ENCODE measurements at places on chromosomes 4 and X. TPM values are rescaled to one million over a fixed set of nuclear protein-coding genes. Genes with fewer than 3 reads are reported as not detected.

Gene CCDC110
- 2.3 TPM for total RNA-seq

Gene CXCL8
- total RNA-seq: not detected

Gene SEPTIN6
- 22.9 TPM for total RNA-seq

DNA sequence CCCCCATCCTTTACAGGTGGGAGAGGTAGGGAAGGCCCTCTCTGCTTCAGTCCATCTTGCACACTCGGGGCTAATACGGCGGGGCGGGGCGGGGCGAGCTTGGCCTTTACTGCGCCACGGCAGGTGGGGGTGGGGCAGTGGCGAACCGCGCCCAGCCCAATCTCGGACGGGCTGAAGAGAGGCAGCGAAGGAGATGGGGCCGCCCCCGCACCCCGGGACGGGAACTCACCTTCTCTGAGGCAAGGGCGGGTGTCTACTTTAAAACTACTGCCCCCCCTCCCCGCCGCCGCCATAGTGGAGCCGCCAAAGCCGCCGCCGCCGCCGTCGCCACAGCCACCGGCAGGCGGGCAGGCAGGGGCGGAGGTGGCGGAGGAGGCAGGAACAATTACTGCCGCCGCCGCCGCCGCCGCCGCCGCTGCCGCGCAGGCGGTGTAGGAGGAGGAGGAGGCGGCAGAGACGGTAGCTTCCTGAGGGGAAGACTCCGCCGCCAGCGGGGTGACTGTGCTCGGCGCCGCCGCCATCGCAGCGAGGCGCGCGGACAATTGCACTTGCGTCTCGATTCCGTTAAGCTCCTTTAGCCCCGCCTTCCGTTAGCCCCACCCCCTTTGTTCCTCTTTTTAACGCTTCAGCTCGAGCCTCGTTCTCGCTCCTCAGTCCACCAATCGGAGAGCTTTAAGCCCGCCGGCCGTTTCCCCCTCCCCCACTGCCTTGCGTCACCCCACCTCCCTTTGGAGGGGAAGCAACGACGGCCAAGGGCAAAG lies at the start of gene ZMAT1:
Gene ZMAT1, minus strand, starts transcription at position 540 of the 761 bp plus-strand sequence. Its CDS starts 19 bp downstream, at position 521.
- peak; percentile 92 for DNase-seq

DNA sequence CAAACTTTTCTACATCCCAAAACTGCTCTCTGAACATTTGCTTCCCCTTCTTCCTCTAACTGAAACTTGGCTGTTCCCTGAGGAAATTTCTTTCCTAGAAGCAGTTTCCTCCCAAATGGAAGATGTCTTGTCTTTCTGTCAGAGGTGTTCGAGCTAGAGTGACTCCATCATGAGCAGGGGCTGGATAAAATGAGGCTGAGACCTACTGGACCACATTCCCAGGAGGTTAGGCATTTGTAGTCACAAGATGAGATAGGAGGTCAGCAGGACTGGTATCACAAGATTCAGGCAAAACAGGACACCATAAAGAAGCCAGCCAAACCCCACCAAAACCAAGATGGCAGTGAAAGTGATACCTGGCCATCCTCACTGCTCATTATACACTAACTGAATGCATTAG lies 35.8 kb upstream of the PGRMC2 start:
- no peak for DNase-seq

DNA sequence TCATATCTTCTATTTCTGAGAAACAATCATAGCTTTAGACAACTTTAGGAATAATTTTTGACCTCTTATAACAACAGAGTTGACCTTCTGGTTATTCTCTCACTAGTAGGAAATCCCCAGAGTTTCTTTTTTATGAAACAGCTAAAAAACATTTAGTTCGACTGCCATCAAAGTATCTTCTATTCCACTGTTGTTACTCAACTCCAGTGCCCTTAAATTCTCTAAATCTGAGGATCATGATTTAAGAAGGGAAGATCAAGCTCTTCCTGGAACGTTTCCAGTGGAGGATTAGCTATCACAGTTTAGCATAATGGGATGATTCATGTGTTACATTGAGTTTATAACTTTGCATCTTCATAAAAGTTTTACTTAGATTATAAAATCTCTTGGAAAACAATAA lies 134.9 kb upstream of the VEGFC start:
- no peak for DNase-seq

DNA sequence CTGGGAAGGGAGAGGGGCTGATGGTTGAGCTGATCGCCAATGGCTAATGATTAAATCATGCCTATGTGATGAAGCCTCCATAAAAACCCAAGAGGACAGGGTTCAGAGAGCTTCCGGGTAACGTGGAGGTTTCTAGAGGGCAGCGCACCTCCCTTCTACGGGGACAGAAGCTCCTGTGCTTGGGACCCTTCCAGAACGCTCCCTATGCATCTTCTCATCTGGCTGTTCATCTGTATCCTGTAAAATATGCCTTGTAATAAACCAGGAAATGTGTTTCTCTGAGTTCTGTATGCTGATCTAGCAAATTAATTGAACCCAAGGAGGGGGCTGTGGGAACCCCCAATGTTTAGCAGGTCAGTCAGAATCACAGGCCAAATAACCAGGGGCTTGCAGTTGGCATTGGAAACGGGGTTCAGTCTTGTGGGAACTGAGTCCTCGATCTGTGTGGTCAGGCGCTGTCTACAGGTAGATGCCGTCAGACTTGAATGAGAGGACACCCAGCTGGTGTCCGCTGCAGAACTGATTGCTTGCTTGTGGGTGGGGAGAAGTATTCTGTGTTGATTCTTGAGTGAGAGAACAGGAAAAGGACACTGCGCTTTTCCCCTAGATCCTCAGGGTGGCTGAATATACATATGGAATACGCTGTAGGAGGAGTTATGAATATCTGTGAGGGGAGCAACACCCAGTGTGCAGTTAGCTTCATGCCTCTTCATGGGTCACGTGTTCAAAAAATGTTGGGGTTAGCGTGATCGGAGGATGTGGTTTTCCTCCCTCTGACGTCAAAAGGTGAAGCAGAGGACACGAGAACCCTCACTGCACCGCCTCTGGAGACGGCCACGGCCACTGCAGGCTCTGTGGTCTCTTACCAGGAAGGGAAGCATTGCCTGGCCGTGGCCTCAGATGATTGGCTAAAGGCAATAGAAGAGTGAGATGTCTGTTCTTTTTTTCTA lies 29.2 kb downstream of the HTT-AS start:
- DNase-seq: no peak

DNA sequence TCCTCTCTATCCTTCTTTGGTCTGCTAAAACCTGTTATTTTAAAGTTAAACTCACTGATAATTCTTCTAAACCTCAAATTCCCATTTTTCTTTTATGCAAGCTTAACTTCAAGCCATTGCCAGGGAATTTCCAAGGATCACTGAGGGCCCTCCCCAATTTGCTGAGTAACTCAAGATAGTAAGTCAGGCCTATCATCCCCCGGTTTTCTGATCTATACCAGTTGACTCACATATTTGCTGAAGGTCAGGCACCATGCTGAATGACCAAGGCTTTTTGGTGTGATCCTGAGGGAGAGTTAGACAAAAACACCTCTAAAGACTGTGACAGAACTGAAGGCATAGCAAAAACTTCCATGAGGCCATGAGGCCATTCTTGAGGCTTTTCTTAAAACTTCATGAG lies 1301.9 kb downstream of the PCDH7 start:
- no peak for DNase-seq

- no peak for DNase-seq
Measured at GRCh38 chr4:123990310-123990870, 593.8 kb downstream of the SPRY1 start.

DNA sequence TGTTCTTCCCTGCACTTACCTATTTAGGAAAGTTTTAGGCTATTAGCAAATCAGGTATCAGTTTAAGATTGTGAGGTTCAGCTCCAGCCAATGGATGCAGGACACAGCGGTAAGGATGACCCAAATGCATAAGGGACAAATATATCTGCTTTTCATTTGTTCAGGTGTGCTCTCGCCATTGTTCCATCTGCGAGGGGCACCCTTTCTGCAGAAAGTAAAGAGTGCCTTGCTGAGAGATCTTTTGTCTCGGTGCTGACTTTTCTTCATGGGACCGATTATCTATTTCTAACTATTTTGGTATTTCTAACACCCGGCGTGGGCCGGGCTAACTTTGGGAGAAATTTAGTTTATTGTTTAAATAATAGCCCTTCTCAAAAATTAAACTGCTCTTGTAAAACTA lies 49.0 kb downstream of the CCDC149 start:
- DNase-seq: no peak

GRCh38 chr4:89551191-89551590 lies 243.6 kb upstream of the GPRIN3 start:
- DNase-seq: no peak

GRCh38 chr4:116016201-116016600 lies 902.8 kb upstream of the NDST4 start:
- DNase-seq: no peak

DNA sequence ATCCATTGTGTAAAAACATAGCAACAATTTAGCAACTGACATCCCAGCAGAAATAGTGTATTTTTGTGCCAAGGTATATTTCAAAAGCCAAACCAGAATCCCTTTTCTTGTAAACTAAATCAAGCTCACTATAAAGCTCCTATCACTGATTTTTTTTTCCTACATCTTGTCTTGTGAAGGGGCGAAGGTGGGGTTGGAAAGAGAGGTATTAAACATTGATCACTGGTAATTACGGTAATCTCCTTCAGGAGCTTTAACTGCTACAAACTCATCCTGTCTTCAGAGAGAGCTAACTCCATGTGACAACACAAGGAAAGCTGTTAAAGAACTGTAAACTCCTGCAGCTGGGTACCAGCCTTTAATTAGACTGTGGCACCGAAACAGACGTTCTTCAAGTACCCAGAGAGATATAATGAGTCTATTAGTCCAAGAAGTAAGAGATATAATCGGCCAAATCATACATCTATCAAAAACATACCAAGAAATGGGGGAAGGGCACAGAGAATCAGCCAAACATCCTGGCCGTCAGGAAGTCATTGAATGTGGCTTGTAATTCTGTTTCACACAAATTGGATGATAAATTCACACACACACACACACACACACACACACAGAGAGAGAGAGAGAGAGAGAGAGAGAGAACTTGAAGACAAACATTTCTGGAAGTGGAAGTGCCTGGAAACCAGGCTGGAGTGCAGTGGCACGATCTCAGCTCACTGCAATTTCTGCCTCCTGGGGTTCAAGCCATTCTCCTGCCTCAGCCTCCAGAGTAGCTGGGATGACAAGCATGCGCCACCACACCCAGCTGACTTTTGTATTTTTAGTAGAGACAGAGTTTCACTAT lies 111.9 kb upstream of the PPARGC1A start:
- no peak for DNase-seq

GRCh38 chr4:42871671-42872290 lies 20.7 kb upstream of the GRXCR1 start:
- no peak for DNase-seq

GRCh38 chrX:45771114-45771513 lies 570.4 kb upstream of the DIPK2B start:
- DNase-seq: no peak

- no peak for DNase-seq
Measured at GRCh38 chr4:47187608-47188007, 156.2 kb downstream of the GABRB1 start.

- no peak for DNase-seq
Measured at GRCh38 chr4:16353165-16353564, 126.9 kb upstream of the TAPT1 start.
